ENCODE measurements at places on chromosomes 7 and 10.

- DNase-seq, result no peak
These were observed 29.8 kb downstream of the ITPRIP start for GRCh38 chr10:104308439-104308903.

DNA sequence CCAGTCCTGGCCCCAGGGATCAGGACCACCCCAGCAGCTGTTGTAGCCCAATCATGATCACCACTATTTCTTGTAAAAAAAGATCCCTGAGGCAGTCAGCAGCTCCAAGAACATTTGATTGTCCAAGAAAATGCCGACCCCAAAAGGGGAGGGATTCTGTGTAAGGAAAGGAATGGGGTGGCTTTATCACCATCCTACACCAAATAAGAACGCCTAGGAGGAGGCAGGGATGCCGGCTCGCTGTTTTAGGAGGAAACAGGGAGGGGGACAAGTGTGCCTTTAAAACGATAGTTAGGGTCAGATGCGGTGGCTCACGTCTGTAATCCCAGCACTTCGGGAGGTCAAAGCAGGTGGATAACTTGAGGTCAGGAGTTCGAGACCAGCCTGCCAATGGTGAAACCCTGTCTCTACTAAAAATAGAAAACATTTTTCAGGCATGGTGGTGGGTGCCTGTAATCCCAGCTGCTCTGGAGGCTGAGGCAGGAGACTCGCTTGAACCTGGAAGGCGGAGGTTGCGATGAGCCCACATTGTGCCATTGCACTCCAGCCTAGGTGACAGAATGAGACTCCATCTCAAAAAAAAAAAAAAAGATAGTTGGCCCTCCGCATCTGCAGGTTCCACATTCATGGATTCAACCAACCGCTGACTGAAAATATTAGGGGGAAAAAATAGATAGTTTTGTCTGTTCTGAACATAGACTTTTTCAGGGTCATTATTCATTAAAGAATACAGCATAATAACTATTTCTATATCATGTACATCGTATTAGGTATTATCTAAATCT is 63.6 kb downstream of the PDIA4 start:
- DNase-seq, result no peak

GRCh38 chr10:129825826-129826225 is 138.2 kb downstream of the EBF3 start:
- no peak for DNase-seq

GRCh38 chr10:18402853-18403252 is 248.5 kb downstream of the NSUN6 start:
- DNase-seq, result no peak

DNA sequence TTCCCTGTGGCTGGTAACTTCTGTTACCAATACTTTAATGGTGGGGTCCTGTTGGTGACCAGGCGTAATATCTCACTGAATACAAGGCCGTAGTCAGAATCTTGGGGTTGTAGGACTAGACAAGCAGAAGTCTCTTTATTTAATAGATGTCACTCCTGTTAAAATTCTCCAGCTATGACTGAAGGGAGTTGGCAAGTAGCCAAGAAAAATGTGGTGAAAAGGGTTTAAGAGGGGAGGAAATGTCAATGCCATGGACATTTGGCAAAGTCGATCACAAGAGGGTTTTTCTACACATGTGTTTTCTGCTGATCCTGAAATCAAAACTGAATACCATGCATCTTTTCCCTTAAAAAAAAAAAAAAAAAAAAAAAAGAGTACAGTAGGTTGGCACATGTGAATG is 533.5 kb downstream of the AUTS2 start:
- DNase-seq, result no peak

GRCh38 chr10:113221756-113222168 is 271.7 kb downstream of the TCF7L2 start:
- DNase-seq, result no peak

DNA sequence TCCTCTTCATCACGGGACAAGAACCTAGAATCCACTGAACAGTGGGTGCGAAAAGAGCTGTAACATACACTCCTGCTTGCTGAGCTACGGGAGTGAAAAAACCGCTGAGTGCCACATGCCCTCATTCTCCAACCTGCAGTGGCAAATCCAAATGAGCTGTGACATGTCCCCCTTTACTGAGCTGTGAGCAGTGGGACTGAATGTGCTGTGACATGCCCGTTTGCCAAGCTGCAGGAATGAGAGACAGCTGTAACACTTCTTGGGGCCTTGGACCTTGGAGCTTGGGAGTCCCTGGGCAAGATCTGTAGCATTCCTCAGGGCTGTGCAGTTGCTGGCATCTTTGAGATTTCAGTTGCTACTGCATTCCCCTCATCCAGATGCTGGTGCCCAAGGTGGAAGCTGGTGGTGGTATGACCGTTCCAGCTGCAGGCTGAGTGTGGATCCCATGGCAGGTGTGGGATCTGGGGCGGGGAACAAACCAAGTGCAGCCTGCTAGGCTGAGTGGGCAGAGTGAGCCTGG is 85.0 kb downstream of the TMEM106B start:
- DNase-seq, result no peak

DNA sequence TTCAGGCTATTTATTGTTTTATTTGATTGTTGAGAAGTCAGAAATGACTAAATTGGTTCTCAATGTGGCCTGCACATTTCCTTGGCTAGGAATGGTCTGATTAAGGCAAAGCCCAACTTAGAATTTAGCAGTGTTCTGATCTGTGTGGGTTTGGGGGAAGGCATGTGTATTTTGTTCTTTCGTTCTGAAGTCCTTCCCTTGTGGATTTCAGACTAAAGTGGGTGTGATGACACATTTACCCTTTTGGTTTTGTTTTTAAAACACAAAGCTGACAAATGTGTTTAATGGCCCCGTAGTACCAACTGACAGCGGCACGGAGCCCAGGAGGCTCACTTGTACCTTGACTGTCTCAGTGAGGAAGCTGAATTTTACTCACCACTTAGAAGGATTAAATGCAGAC is 452.3 kb upstream of the GALNT17 start:
- DNase-seq, result no peak

- DNase-seq, result no peak
These were observed 80.2 kb downstream of the ZNF37A start for GRCh38 chr10:38174336-38174735.

Measured in T-helper 22 cell (primary cell).